Right hindlimb (tissue), 1 donor: ENCODE measurements at places on chromosomes 5 and 9.

DNA sequence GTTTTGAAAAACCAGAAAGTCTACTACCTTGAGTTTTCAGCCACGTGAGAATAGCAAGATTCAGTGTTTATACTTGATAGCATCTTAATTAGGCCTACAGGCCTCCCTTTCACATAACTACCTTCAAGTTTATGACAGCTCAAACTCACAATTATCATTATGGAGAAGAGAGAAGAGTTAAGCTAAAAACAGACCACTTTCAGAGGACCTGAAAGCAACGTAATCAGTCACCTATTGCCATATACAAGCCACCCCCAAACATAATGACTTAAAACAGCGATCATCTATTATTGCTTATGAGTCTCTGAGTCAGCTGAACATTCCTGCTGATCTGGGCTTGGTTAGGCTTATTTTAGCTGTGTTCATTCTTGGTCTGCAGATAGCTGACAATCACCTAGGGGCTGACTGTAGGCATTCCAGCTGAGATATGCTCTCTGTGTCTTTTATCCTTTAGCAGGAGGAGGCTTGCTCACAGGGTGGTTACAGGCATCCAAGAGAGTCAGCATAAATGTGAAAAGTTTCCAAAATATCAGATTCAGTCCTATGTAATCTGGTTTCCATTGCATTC lies 130.9 kb downstream of the COX7C start:
- no peak for DNase-seq

DNA sequence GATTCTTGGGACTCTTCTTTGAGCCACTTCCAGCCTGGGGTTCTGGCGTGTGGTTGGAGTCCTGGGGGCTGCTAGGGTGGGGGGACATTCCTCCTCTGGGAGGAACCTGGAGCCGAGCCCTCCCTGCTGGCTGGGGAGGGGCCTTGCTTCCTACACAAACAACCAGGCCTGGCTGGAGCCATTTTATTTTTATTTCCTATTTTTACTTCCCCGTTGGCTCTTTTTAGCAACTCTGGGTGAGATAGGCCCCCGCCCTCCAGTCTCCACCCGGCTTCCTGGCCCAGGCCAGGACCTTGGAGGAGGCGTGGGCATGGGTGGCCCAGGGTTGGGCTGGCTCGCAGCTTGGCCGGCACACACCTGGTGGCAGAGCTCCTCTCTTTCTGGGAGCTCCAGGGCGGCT lies 15.1 kb downstream of the RXRA start:
- no peak for DNase-seq

- DNase-seq: no peak
These were observed 62.3 kb upstream of the DAPK1 start for GRCh38 chr9:87435189-87435880.

DNA sequence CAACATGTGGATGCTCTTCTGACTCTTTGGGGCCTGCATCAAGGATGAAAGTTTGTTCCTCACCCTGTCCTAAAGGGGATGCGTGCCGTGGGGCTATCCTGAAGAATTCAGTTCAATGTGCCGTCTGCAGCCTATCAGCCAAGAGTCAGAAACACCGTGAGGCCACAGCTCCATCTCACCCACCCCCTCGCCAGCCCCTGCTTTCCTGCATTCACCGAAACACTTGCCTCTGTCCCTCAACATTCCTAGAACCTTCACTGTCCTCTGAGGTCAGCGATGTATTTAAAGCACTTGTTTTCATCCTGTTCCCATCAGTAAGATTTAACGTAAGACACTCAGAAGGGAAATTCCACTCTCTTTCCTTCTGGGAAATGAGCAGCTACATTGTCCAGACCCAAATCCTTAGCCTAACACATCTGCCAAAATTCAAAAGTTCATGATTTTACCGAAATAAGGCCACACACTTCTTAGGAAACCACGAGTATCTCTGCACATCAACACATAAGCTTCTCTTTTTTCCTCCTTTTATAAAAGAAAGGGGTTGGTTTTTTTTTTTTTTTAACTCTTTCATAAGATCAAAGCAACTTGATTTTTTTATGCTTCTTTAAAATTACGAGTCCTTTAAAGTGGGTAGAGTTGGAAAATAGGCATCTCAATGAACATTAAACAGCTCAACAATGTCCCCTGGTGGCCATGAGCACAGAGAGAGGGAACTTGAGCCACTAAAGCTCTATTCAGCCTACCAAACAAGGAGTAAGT lies 100.7 kb downstream of the SUSD1 start:
- peak; percentile 81 for DNase-seq

- DNase-seq: no peak
These were observed 15.3 kb upstream of the GRXCR2 start for GRCh38 chr5:145887976-145888574.

- peak; percentile 94 for DNase-seq
These were observed 157.8 kb downstream of the RGS3 start for GRCh38 chr9:113621309-113621791.

DNA sequence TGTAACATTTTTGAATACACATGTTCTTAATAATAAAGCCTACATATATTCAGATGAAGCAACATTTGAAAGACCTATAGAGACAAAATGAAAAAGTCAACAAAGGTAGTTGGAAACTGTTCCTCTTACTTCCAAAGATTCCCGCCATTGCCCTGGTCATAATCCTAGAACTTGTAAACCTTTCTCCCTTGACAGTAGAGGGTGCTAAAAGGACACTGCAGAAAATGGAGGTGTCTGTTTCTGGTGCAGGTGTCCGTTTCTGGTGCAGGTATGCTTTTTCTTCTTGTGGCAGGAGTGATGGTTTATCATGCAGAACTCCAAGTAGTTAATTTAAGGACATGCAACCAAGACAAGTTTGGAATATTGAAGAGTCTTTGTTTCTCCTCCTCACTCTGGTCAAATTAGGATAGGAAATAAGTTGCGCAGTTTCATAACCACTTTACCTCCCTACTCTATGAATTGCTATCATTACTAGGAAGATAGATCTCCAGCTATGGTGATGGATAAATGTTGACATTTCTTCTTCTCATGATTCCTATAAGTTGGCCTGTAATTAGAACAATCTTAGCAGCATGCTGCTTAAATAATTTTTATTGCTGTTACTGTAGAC lies 56.0 kb upstream of the FAM174A start:
- no peak for DNase-seq

DNA sequence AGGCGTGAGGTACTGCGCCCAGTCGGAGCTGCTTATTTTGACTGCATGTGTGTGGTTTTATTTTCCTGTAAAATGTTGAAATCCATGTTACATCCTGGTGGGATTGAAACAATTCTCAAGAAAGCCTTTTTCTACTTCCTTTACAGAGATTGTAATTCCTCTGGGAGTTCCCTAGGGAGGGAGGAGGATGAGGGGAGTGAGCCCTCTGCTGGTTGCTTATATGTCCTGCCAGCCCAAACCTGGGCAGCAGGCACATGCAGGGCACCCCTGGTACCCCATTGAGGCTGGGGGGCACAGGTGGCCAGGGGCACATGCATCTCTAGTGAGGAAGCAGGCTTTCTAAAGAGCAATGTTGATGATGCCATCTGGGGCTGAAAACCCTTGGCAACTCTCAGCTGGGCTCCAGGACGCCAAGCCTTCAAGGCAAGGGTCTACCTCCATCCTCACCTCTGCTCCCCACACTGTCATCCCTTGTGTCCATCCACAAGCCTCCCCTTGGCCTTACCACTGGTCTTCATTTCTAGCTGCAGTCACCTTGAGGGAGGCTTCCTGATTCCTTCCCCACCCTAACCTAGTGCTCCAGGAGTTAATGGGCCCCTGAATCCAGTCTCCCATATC lies 84.7 kb upstream of the TNFSF8 start:
- peak; percentile 28 for DNase-seq

GRCh38 chr9:13878241-13878711 lies 435.7 kb downstream of the NFIB start:
- no peak for DNase-seq

DNA sequence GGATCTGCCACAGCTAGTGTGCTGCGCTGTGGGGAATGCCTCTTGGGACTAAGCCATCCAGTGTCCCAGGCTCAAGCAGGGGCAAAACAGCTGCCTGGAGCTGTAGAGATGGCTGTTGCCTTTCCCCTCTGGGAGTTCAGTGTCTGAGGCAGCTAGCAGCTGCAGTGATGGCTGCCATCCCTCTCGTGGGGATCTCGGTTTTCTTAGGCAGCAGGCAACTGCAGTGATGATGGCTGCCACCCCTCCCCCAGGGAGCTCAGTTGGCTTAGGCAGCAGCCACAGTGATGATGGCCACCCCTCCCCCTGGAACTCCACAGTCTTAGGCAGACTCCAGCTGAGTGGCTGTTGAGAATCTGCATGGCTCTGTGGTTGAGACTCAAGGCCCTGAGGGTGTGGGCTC lies 1389.2 kb upstream of the NUDT12 start:
- no peak for DNase-seq

DNA sequence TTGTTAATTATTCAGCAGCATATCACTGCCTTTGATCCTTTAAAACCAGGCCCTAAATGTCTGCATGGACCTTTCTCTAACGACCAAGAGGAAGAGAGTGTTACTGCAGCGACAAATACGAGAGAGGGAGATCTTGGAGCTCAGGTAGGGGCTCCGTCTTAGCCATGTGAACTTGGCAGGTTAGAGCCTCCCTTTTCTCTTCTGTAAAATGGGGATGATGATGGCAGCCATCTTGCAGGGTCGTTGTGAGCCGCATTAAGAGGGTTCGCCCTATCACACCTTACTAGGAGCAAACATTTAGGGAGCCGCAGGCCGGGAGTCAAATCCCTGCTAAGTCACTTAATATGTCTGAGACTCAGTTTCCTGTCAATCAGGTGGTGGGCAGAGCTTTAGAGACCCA lies 1.6 kb downstream of the ENG start:
- no peak for DNase-seq

DNA sequence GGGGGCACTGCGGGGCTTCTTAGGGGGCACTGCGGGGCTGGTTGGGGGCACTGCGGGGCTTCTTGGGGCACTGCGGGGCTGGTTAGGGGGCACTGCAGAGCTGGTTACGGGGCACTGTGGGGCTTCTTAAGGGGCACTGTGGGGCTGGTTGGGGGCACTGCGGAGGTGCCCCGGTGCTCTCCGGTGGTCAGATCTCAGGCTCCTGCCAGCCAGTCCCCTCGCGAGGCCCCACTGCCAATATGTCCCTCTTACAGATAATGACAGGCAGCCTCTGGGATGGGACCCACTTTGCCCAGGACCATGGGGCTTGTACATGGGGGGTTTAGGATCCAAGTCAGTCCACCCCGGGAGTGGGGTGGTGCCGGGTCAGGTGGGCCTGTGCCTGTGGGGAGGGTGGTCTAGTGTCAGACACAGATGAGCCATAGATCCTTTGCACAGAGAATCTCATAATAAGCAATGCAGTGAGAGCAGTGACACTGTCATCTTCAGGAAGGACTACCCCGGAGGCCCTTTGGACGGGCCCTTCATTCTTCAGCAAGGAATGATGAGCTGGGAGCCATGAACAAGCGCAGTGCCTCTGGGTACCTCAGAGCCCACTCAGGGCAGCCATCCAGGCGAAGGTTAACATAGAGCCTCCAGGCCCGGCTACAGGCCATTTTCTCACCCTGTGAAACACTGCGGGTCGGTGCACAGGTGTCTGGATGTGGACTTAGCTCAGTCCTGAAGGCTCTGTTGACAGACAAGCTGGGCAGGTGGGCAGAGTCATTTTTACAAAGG lies 38.2 kb downstream of the COL5A1 start:
- DNase-seq: no peak

DNA sequence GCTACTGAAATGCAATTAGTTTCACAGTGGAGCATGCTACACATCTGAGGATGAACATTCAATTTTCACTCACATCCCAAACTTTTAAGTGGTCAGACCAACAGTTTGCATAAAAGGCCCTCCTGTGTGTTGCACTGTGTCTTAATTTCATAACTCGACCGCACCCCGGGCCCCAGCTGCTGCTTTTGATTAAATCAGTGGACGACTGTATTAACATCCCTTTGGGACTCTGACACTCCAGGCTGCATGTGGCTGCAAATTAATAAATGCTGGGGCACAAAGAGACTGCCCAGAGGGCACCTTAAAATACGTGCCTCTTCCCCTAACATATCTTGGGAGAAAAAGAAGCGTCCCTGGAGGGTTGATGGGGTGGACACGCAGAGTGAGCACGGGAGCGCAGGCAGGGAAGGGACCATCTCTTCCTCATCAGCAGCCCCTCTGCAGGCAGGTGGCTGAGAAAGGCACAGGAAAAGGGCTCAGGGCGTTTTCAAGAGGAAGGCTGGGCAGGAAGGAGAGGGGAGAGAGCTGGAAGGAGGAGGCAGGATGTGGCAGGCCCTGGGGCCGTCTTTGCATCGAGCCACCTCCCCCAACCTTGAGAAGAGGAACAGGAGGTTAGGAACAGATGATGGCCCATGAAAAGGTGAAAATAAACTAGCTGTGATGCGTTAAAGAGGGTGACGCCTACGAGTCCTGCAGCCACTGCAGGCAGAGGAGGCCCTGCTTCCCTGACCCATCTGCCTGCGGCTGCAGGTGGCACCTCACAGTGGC lies 18.6 kb downstream of the MED10 start:
- DNase-seq: no peak

DNA sequence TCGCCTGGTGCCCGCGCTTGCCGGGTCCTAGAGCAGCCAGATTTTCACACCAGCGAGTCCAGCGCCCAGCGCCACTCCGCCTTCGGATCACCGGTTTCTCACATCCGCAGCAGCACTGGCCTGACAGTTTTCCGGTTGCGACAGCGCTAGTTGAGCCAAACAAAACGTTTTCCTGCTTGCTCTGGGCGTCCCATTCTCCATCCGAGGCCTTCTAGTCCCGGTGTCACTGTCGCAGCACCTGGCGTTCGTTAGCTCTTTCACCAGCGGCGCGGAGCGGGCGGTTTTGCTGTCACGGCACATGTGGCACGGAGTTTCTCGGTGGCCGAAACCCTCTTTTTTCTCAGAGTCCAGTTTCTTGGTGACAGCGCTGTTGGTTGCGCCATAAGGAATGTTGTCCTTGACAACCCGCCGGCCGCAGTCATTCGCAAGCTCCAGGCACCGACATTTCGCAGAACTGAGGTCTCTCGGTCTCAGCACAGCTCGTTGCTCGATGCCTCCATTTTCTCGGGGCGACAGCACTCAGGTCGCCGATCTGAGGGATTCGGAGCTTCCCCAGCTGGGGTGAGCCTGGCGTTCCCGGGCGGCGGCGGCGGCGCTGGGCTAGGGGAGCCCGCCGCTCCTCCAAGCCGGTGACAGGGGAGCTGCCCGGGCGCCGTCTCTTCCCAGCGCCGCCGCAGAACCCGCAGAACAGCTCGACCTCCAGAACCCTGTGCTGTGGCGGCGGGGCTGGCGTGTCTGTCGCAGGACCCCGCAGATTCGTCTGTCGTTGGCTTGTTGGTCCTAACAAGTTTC lies 47.8 kb downstream of the ANXA2R start:
- DNase-seq: peak; percentile 72

DNA sequence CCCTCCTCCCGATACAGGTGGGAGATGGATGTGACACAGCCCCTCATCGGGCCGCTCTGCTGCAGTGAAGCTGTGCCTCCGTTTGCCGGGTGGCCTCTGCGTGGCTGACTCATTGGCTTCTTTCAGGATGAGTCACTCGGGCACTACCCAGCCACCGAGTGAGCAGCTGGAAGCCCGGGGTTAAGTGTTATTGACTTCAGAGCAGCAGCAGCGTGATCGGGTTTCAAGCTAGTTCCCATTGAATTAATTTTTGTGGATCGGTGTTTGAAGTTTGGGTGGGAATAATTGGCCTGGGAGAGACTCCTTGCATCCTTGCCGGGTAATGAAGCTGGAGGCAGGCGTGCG lies 266.4 kb upstream of the IRX4 start:
- peak; percentile 42 for DNase-seq
